MM.1S (cell line): ENCODE measurements at places on chromosomes 4 and X.

DNA sequence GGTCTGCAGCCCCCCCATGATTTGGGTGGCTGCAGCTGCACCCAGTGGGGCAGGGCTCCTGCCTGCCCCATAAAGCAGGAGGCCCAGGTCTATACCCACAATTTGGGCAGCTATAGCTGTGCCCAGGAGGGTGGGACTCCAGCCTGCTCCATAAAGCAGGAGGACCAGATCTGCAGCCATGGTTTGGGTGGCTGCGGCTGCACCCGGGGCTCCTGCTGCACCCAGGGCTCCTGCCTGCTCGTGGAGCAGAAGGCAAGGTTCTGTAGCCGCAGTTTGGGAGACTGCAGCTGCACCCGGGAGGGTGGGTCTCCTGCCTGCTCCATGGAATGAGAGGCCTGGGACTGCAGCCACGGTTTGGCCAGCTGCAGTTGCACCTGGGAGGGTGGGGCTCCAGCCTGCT lies 81.1 kb downstream of the ATRX start:
- 0 out of 2 replicates have a peak, but pooled peaks cover 3% of the 10 kb centered on the region for H3K4me1 ChIP-seq
- H3K27me3 ChIP-seq = no peaks in the 10 kb centered on the region
- no peaks in the 10 kb centered on the region for H3K36me3 ChIP-seq

GRCh38 chrX:44744799-44745198 lies 99.0 kb upstream of the DUSP21 start:
- no peaks in the 10 kb centered on the region for H3K36me3 ChIP-seq
- no peak overlapping the region for H3K27ac ChIP-seq
- H3K4me1 ChIP-seq = no peaks in the 10 kb centered on the region
- no peak for DNase-seq
- H3K4me3 ChIP-seq = no peak overlapping the region
- no peaks in the 10 kb centered on the region for H3K27me3 ChIP-seq

- peaks cover 48% of the 10 kb centered on the region for H3K4me1 ChIP-seq
- peaks cover 17% of the 10 kb centered on the region for H3K36me3 ChIP-seq
- peak; percentile 8 for DNase-seq
- H3K27me3 ChIP-seq = no peaks in the 10 kb centered on the region
- H3K4me3 ChIP-seq = no peak overlapping the region
- no peak overlapping the region for H3K27ac ChIP-seq
Measured at GRCh38 chr4:185421366-185422124, 4.2 kb downstream of the UFSP2 start.

DNA sequence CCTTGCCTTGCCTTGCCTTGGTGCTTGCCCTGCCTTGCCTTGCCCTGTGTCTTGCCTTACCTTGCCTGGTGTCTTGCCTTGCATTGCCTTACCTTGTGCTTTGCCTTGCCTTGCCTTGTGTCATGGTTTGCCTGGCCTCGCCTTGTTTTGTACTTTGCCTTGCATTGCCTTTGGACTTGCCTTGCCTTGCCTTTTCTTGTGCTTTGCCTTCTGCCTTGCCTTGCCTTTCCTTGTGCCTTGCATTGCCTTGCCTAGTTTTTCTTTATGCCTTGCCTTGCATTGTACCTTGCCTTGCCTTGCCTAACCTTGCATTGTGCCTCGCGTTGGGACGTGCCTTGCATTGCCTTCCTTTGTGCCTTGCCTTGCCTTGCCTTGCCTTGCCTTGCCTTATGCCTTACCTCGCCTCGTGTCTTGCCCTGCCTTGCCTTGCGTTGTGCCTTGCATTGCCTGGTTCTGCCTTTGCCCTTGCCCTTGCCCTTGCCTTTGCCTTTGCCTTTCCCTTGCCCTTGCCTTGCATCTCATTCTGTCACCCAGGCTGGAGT lies 82.8 kb downstream of the TAB3 start:
- H3K27ac ChIP-seq = no peak overlapping the region
- H3K4me3 ChIP-seq = no peak overlapping the region

DNA sequence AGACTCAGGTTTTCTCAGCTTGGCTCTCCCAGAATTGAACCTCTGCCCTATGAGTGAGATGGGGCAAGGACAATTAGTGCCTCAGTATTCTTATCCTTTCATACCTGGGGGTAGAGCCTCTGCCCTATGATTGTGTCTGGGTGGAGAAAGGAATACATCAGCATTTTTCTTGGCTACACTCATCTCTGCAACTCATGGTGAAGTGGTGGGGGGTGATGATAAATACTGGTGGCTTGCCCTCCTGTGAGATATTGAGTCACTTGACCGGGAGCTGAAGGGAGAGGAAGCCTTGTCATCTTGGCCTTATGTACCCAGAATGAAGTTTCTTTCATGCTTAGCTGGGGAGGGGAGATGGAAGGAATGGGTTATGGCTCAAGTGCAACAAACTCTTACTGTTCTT lies 71.3 kb upstream of the ENOX2 start:
- no peak for DNase-seq
- no peak overlapping the region for H3K27ac ChIP-seq
- no peak overlapping the region for H3K4me3 ChIP-seq
- H3K4me1 ChIP-seq = no peaks in the 10 kb centered on the region
- no peaks in the 10 kb centered on the region for H3K36me3 ChIP-seq
- no peaks in the 10 kb centered on the region for H3K27me3 ChIP-seq

GRCh38 chrX:91080822-91081221 lies 353.8 kb upstream of the PABPC5 start:
- no peak overlapping the region for H3K4me3 ChIP-seq
- H3K27ac ChIP-seq = no peak overlapping the region
- H3K27me3 ChIP-seq = no peaks in the 10 kb centered on the region
- H3K36me3 ChIP-seq = no peaks in the 10 kb centered on the region
- DNase-seq = no peak

- H3K27me3 ChIP-seq = no peaks in the 10 kb centered on the region
- DNase-seq = peak; percentile 60
- H3K4me3 ChIP-seq = no peak overlapping the region
- no peaks in the 10 kb centered on the region for H3K4me1 ChIP-seq
- no peak overlapping the region for H3K27ac ChIP-seq
Measured at GRCh38 chrX:123884809-123885408, 25.1 kb downstream of the XIAP start.

DNA sequence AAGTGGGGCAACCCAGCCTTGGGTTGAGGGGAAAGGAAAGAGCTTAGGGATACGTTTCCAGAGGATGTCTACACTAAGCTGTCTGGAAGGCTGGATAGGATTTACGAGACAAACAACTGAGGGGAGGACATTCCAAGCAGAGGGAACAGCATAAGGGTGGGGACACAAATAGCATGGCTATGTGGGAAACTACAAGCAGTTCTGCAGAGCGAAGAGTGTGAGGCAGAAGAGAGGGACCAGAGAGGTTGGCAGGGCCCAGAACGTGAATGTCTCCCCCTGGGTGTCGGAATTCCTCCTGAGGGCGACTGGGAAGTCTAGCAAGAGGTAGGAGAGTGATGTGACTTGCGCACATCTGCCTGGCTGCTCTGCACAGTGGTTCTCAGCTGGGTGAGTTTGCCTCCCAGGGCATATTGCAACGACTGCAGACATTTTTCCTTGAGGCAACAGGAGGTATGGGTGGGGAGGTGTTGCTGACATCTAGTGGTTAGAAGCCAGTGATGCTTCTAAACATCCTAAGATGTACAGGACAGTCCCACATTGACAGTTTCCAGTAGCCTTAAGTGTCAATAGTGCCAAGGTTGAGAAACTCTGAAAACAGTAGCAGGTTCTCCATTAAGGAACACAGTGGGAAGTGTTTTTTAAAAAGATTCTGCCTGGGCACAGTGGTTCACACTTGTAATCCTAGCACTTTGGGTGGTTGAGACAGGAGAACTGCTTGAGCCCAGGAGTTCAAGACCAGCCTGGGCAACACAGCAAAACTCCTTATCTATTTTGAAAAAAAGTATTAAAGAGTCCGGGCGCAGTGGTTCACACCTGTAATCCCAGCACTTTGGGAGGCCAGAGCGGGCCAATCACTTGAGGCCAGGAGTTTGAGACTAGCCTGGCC lies 9.2 kb downstream of the NDUFA1 start:
- peaks cover 17% of the 10 kb centered on the region for H3K4me1 ChIP-seq
- H3K27ac ChIP-seq = peak overlapping the region; percentile 51; the same call in 1 of the 2 replicates
- DNase-seq = peak; percentile 86
- no peaks in the 10 kb centered on the region for H3K27me3 ChIP-seq

- no peak overlapping the region for H3K27ac ChIP-seq
- H3K27me3 ChIP-seq = no peaks in the 10 kb centered on the region
- H3K4me1 ChIP-seq = no peaks in the 10 kb centered on the region
- no peaks in the 10 kb centered on the region for H3K36me3 ChIP-seq
- no peak overlapping the region for H3K4me3 ChIP-seq
Measured at GRCh38 chr4:152150214-152150613, 385.7 kb downstream of the FBXW7 start.

DNA sequence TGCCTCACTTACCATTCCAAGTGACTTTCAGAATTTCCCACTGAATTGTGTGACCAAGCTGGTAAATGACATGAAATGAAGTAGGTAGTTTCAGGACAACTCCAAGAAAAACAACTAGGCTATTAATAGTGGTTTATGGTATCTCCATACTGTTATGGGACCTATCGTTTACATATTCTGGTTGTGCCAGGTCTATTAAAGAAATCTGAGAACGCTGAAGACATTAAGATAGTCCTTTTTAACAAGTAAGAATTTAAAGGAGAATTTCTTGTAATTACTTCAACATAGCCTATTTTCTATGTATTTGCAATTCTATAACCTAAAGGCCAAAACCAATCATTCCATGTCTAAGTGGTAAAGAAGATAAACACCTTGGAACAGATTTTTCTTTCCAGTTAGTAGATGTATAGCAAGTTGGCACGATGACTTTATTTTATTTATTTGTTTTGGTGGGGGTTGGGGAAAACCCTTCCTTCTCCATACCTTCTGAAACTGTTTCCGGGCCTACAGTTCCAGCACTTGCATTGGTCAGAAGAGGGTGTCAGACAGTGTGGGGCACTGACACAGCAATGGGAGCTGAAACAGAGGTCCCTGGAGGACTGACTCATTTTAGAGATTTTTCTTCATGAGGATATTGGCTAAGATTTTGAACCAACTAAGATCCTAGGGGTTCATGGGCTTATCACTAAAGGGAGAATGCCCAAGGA lies 7.6 kb upstream of the DCLK2 start:
- DNase-seq = no peak
- H3K36me3 ChIP-seq = no peaks in the 10 kb centered on the region
- H3K27ac ChIP-seq = no peak overlapping the region

DNA sequence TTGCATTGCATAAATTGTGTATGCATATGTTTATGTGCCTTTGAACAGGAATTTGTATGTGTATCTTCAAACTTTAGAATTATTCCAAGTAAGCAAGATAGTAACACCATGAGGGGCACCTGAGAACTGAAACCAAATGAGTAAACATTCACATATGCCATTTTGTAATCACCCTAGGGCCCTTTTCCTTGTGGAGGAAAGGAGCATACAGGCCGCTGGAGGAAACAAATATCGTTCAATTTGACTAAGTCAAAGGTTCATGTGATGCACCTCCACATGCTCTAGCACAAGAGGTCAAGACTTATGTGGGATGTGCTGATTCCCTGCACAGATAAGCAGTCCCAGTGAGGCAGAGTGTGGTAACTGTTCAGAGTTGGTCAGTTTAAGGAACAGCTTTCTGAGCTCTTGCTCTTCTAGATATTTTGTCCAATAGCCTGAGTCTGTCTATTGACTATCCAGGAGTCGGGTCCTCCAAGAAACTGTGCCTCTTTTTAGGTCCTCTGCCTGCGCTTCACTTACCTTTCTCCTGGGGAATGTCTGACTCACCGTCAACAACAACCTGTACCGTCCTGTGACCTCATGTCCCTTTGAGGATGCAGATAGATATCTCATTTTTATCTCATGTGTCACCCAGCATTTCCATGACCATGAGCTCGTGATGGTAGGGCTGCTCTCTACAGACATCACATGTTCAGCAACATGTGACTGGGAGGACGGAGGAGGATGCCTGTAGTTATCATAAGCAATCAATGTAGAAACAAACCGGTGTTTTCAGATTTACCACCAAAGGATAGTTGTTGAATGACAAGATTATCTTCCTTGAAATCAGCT lies 196.9 kb downstream of the NWD2 start:
- no peak for DNase-seq
- H3K27me3 ChIP-seq = no peaks in the 10 kb centered on the region
- H3K36me3 ChIP-seq = no peaks in the 10 kb centered on the region
- H3K4me3 ChIP-seq = no peak overlapping the region
- no peak overlapping the region for H3K27ac ChIP-seq

DNA sequence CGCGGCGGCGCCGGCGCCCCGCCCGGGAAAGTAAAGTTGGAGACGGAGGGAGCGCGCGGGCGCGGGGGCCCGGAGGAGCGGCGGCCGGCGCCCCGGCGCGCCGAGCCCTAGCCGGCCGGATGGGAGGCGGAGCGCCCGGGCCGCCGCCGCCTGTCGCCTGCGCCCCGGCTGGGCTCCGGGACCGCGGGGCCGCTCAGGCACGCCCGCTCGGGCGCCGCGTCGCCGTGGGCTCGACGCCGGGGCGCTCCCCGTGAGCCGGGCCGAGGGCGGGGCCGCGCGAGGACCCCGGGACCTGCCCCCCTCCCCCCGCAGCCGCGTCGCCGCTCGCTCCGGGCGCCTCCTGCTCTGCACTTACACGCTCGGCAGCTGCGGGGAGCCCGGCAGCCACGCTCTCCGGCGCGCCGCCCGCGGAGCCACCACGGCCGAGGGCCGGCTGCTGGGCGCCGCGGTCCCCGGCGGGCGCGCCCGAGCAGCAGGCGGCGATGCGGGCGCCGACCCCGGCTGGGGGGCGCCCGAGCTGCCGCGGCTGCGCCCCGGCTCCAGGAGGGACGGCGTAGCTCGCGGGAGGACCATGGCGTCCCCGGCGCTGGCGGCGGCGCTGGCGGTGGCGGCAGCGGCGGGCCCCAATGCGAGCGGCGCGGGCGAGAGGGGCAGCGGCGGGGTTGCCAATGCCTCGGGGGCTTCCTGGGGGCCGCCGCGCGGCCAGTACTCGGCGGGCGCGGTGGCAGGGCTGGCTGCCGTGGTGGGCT lies at the start of gene ADRA2C:
Gene ADRA2C (plus strand): TSS at position 350 of the 749 bp plus-strand sequence. CDS start 222 bp downstream, at position 572.
- H3K27ac ChIP-seq = no peak within 1 kb of the TSS
- H3K36me3 ChIP-seq = no peaks in the 10 kb centered on the region
- no peak within 1 kb of the TSS for H3K4me3 ChIP-seq
- H3K27me3 ChIP-seq = peaks cover 25% of the 10 kb centered on the region
- no peak for DNase-seq

- no peak overlapping the region for H3K27ac ChIP-seq
- H3K4me1 ChIP-seq = no peaks in the 10 kb centered on the region
- no peak for DNase-seq
- H3K27me3 ChIP-seq = no peaks in the 10 kb centered on the region
- H3K36me3 ChIP-seq = no peaks in the 10 kb centered on the region
Measured at GRCh38 chr4:70449220-70449619, 22.8 kb upstream of the MUC7 start.

GRCh38 chrX:70769659-70770227 lies 138.8 kb downstream of the TEX11 start:
- no peak overlapping the region for H3K27ac ChIP-seq
- no peaks in the 10 kb centered on the region for H3K27me3 ChIP-seq
- H3K4me1 ChIP-seq = no peaks in the 10 kb centered on the region
- peak; percentile 17 for DNase-seq
- no peaks in the 10 kb centered on the region for H3K36me3 ChIP-seq
